ENCODE measurements at places on chromosomes 7 and 10. TPM values are rescaled to one million over a fixed set of nuclear protein-coding genes. Genes with fewer than 3 reads are reported as not detected.
A peak's percentile ranks its signal among the peaks of the same experiment; 100 is the strongest.

DNA sequence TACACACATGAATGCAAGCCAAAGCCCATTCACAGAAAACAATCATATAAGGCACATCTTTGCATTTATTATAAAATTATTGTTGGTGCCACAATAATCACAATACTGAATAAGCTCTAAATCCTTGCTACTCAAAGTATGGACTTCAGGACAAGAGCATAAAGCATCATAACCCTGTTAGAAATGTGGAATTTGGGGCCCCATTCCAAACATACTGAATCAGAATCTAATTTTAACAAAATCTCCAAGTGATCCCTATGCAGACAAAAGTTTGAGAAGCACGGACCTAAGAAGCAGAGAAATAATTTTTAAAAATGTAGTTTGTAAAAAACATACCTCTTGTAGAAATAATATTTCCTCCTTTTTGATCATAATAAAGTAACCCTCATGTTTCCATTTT lies 199.2 kb downstream of the IMMP2L start:
- no peak for DNase-seq

AKR1D1 gene
- polyA plus RNA-seq: 0.10 TPM

- no peak for DNase-seq
These were observed 11.6 kb downstream of the TYW1 start for GRCh38 chr7:67008260-67008659.

LIPN gene
- not detected for polyA plus RNA-seq

ATOH7 gene
- 1.7 TPM for polyA plus RNA-seq

GRCh38 chr10:86113983-86114382 lies 252.6 kb downstream of the GRID1 start:
- DNase-seq: no peak

MRLN gene
- 0.94 TPM for polyA plus RNA-seq

DNA sequence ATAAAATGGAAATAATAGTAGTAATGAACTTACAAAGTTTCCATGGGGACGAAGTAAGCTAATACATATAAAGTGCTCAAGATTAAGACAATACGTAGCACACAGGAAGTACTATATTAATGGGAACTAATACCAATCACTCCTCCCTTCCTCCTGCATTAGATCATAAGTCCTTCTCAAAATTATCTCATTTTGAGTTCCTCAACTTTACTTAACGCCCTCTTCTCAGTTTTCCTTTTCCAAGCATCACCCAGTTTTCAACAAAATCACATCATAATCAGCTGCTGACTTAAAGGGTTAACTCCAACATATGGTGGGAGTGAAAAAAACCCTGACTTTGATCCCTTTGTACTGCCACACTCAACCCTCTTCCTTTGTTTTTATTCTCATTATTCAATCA lies 24.4 kb downstream of the JMJD1C start:
- DNase-seq: no peak

DNA sequence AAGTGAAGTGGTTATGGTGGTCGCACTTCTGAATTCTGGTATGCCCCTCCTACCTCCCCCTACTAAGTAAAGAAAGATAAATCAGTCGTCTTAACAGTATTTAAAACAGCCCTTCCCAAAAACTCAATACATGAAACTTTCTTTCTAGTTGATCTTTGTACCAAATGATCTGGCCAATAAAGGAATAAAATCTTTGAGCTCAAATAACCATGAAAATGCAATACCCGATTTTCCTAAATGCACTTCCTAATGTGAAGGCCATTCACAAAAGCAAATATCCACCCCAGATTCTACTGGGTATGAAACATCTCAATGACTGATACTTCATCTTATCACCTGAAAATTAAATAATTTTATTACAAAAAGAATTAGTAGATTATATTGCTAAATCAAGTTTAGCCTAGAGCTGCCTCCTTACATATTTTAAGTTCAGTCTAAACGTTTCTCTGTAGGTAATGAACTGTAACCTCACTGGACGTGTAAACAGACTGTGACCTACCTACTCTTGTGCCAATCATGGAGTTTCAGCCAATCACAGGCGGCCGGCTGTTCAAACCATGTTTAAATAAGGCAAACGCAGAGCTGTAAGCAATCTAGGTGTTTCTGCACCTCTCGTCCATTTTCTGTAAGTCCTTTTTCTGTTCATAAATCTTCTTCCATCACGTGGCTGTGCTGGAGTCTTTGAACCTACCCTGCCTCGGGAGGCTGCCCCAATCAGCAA lies 146.9 kb upstream of the AKR1E2 start:
- no peak for DNase-seq

GRCh38 chr7:139673230-139673629 lies 104.6 kb downstream of the HIPK2 start:
- DNase-seq: no peak

- no peak for DNase-seq
These were observed 588.5 kb downstream of the TNS3 start for GRCh38 chr7:46993396-46993795.

DNA sequence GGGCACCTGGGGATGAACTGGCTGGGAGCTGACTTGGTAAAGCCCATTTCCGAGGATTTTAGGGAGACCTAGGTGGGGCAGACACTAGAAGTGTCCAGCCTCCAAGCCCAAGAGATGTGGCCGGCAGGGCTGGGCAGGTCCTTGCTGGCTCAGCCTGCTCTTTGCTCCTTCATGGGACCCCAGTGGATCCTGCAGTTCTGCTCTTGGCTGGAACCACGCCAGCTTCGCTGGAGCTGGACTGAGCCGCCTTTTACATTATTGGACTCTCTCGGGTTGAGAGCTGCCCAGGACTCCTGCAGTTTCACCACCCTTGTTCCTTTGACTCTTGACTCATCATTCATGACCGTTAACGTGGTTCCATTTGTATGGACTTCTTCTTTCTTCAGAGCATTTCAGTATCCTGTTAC lies 5.7 kb downstream of the PPIF start:
- DNase-seq: no peak

DNA sequence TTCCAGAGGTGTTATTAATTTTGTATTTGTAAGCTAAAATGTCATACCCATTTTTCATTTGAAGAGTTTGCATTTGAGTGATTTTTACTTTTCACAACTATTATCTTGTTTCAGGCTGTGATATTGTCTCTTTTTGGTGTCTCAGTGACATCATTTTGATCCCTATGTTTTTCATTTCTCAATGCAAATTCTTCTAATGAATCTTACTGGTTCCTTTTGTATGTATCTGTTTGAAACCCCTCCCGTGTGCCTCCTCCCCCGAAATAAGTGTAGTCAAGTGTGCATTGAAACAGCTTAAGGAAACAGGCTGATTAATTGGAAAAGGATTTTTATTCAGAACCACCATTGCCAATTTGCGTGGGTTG lies 77.8 kb downstream of the SHH start:
- DNase-seq: no peak

DNA sequence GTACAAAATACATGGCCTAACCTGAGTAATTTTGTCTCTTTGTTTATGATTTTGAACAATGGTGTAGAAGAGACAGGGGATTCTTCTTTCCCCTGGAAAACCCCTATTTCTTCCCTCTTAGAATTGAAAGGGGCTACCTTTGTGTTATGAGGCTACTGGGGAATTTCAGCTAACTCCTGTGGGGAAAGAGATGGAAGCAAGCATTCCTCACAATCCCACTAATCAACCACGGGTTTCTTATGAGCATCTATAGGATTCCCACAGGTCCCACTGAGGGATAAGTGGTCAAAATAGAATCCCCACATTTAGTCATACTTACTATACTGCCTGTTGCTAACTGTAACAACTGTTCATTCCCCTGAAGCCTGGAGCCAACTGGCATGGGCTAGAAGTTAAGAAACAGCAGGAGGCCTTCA lies 32.2 kb upstream of the ITGB8 start:
- no peak for DNase-seq

GJD4 gene
- 0.11 TPM for polyA plus RNA-seq

DNA sequence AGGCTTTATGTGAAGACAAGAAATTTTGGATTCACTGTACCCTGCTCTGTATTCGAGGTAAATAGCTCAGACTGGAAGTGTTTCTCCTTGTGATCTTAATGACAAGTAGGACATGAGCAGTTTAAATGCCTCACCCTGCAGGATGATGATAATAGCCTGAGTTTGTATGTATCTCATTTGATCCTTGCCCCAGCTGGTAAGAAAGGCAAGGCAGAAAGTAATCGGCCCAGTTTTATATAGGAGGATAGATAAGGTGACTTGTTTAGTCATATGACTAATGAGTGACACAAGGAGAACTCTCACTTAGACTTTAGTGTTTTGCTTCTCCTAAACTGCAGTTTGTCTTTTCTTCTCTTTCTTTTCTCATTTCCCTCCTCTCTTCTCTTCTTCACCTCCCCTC lies 372.6 kb downstream of the PHF14 start:
- no peak for DNase-seq

DNA sequence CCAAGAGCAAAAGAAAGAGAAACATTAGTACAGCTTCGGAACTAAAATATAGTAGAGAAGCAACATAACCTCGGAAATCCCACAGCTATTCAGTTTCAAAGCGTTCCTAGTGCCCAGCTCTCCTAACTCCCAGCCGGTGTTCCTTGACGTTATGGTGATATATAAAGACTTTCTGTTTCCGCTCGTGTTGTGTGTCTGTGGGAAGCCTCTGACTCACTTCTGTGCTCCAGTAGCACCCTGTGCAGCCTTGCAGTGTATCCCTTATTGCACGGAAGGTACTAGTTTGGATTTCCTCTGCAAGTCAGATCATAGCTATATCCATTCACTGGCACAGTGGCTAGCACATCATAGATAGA lies 535 bp downstream of the ASAH2B start:
- DNase-seq: peak; percentile 32

DNA sequence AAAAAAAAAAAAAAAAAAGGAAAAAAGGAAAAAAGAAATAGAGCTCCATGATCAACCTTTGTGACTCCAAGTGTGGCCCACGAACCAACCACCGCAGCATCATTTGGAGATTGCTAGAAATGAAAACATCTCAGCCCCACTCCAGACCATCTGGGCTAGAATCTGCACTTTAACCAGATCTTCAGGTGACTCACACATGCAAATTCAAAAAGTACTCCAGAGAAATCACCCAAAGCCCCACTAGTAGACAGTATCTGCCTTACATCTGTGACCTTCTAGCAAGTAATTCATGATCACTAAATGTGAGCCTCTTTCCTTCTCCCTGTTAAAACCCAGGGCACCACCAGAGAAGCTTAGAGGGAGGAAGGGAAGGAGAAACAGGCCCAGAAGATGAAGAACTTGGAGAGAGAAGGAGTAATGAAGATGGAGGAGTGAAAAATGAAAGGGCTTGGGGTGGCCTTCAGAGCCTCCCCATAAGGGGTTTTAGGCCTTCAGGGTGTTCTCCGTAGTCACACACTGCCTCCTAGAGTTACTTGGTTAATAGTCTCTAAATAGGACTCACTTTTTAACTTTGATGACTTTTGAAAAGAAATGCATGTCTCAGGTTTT lies 94.0 kb downstream of the SLC37A3 start:
- no peak for DNase-seq

ASB10 gene
- polyA plus RNA-seq: not detected

UPP1 gene
- 10.9 TPM for polyA plus RNA-seq

DNA sequence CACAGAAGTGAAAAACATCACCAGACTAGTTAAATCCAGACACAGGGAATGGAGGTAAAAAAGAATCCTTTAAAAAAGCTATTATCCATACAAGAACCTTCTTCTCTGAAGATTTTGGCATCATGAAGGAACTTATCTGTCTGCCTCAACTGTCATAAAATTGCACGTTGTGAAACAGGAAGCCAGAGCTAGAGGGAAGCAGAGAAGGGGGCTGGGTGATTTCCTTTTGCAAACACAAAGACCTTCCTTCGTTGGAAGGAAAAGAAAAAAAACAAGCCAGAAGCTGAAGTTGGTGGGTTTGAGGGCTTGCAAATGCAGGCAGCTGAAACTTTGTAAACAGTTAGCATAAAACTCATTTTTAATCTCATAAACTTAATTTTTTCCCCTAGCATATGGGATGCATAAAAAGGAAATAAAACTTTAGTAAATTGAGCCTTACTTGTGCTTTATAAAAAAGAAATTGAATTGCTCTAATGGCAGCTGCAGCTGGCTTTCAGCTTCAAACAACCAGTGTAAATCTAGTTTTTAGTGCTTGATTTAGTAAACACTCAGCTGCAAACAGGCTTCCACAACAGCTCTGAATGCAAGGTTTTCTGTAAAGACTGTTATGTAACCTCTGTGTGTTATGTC lies 101.6 kb downstream of the OTUD1 start:
- DNase-seq: no peak

MACROH2A2 gene
- 76.9 TPM for polyA plus RNA-seq

GRCh38 chr10:19097151-19097550 lies 48.5 kb downstream of the MALRD1 start:
- DNase-seq: no peak

DNA sequence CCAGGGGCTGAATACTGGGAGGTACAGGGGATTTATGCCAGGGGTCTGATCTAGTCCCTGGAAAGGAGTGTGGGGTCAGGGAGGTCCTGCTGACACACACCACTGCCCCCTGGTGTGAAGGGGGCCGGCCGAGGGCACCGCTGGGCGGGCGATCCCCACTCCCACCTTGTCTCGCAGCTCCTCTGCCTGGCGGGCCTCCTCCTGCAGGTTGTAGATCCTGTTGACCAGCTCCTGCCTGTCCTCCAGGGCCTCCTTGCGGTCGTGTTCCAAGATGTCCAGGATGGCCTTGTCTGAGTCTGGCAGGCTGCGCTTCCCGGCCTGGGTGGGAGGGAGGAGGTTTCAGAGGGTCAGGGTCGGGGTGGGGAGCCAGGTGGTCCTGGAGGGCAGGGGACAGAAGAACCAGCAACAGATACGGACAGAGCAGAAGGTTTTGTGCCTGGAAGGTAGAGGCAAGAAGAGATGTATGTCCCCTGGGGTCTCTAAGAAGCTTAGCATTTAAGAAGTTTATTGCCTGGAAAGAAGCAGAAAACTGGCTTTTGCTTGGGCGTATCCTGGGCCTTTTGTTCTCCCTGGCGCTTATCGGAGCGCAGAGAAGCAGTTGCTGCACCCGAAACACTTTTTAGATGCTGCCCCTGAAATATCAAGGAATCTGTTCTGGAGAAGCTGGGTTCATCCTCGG lies 94.5 kb upstream of the GNA12 start:
- DNase-seq: no peak

DNA sequence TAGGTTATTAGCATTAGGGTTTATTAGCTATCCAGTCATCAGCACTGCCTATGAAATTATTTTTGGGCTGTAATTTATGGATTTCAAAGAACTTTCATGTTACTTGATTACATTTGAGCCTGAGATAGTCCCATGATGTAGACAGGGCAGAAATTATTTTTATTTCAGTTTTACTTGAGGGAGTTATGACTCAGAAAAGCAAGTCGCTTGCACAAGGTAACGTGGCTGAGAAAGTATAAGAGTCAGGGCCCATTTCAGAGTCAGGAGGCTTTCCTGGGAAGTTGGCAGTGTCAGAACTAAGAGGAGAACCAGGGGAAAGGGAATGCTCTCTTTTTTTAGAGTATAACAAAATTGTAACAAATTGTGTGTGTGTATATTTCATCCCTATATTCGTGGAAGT lies 16.5 kb downstream of the GATA3 start:
- no peak for DNase-seq

OPN4 gene
- polyA plus RNA-seq: not detected
